ENCODE measurements at places on chromosomes 2 and 18.

- DNase-seq, result no peak
Observed at GRCh38 chr2:231191896-231192872, 6.2 kb upstream of the ARMC9 start.

DNA sequence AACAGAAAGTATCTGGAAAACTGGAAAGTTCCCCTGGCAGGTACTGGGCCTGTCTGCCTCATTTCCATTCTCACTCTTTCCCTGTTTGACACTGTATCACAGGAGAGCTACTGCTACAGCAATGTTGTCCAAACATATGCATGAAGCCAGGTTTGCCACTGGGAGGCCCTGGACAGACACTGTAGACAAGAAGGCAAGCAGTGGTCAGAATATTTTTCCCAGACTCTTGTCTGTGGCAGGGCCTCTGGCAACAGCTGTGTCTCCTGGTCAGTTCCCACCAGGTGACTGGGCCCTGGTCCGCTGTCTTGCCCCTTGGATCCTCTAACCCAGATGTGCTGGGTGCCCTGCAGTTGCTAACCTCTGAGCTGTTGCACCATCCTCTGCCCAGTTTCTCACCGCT lies 178.9 kb upstream of the FANCL start:
- no peak for DNase-seq

DNA sequence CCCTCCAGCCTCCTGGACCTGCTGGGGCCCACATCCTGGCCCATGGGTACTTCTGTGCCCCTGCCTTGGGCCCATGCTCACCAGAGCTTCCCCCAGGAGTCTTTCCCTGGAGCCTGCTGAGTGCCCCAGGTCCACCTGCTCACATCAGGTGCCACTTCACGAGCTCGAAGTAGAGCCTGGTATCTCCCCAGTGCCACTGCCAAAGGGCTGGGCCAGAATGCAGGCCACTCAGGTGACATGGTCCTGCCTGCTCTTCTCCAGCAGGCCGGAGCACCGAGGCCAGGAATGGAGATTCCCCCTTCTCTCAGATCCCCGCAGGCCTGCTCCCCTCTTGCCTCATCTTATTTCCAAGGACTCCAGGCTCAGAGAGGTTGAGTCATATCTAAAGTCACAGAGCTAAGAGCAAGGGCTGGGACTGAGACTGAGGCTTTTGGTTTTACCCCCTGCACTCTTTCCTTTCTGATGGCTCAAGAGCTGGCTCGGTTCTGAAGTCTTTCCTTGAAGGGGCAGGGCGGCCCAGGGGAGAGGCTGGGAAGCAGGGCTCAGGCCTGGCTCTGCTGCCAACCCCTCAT lies 79.2 kb downstream of the HS1BP3 start:
- DNase-seq, result no peak

- DNase-seq, result no peak
Observed at GRCh38 chr2:129460299-129461198, 518.9 kb upstream of the RAB6C start.

GRCh38 chr18:9715978-9716774 lies 8.1 kb downstream of the RAB31 start:
- no peak for DNase-seq

DNA sequence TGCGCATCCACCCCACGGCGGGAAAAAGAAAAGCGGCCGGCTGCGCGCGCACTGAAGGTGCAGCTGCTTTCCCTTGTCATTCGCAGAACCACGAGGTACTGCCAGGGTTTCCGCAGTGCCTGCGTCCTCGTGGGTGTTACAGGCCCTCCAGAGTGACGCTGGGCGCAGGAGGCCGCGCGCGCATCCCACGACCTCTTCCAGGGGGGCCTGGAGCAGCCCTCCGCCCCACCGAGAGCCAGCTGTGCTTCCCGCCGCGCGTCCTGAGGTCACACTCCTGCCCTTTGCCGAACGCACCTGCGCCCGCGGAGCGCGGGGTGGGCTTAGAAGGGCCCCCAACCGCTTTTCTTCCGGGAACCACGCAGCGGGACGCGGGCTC lies 378 bp upstream of the IAH1 start:
- peak; percentile 69 for DNase-seq

DNA sequence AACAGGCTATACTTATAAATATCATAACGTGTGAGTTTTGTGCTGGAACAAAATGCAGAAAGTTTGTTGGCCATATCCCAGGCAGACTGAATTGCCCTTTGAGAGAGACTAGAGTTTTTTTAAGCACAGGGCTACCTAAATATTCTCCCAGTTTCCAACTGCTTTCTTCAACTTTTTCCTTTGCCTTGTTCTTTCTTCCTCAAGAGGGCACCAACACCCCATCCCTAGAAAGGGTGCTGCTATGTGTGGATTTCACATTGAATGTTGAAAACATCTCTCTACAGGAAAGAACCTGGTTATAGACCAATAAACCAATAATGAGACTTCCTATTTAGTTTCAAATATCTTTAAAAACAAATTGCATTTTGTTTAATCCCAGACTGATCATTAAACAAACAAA lies 87.9 kb downstream of the ICOS start:
- DNase-seq, result no peak

DNA sequence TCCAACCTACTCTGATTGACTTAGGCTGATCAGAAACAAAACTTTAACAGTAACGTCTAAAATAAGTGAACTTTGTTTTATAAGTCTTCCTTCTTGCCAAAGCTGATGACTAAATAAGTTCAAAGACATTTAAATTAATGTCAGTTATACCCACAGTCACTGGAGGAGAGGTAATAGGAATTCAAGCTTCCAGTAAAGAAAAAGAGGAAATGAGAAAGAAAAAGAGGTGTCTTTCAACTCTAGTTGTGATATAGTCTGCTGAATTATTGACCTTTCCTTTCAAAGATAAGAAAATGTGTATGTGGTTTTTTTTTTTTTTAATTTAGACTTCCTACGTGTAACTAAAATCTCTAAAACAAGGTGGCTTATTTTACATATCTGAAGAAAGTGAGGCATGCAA lies 191.5 kb downstream of the SLC8A1 start:
- DNase-seq, result no peak

DNA sequence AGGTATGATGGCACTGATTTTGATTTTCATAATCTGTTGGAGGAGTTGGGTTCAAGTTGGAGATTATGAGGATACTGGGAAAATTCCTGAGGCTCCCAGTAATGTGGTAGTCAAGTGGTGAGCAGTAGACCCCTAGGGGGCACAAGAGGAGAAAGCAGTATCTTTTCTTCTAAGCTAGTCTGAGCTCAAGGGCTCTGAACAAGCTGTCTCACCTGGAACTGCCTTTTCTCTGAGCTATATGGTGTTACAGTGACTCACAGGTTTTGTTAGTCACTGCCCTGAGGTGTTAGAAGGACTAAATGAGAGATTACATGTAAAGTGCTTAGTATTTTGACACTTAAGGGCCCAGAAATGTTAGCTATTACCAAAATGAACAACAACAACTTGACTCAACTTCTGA lies 42.2 kb downstream of the CD302 start:
- no peak for DNase-seq

- no peak for DNase-seq
Observed at GRCh38 chr2:148658807-148659722, 14.5 kb downstream of the EPC2 start.

DNA sequence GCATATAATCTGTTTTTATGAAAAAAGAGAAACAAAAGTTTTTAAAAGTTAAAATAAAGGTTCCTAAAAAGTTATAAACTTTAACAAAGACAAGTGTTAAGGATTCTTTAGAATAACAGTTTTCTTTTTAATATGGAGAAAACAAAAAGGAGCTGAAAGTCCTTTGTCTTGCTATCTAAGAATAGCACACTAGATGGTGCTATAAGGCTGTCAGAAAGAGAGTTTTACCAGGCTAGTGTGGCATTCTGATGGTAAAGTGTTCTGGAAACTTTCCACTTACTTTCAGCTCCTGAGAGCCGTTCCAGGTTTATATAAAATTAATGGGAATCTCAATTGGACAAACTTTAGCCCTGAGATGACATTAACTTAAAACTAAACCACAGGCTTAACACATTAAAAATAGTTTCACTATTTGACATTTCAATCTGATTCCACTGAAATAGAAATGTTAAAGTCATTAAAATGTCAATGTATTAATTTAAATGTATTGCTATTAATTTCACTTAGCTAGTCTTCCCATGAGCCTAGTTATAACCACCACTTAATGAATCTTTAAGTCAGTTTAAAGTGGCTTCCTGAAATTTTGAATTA lies 3.7 kb downstream of the FBXO48 start:
- no peak for DNase-seq

- no peak for DNase-seq
Observed at GRCh38 chr2:205283736-205284270, 398.5 kb upstream of the NRP2 start.

DNA sequence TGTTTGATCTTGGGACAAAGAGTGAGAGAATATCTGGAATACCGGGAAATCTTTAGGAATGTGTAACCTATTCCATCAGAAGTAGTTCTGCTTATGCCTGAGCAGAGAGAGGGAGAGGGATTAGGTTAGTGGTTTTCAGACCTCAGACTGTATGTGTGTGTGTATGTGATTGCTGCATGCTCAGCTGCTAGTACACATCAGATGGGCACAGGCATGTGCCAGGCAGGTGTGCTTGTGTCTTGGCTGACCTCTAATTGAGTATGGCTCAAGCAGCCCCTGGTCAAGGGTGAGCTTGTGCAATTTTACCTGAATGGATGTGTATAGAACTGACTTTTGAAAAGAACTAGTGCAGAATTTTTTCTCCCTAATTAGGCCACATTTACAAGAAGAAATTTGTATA lies 91.2 kb downstream of the INSIG2 start:
- DNase-seq, result no peak

- DNase-seq, result no peak
Observed at GRCh38 chr2:189465478-189465877, 24.2 kb downstream of the WDR75 start.

DNA sequence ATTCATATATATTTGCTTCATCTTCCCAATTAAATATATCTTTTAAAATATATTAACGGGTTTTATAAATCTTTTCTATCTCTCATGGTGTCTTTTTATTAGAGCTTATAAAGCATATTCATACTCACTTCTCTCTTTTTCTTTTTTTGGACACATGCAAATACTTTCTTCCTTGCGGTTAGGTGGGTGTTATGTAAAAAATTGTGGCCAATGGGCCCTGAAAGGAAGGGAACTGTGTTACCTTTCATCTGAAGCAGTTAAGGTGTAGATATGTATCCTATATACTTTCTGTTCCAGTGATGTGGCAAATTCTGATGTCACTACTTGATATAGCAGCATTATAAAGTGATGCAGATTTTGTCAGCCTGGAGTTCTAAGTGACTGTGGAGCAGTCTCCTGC lies 714.5 kb downstream of the PLCL1 start:
- no peak for DNase-seq

GRCh38 chr2:61057562-61057961 lies 8.1 kb upstream of the SANBR start:
- DNase-seq, result no peak

DNA sequence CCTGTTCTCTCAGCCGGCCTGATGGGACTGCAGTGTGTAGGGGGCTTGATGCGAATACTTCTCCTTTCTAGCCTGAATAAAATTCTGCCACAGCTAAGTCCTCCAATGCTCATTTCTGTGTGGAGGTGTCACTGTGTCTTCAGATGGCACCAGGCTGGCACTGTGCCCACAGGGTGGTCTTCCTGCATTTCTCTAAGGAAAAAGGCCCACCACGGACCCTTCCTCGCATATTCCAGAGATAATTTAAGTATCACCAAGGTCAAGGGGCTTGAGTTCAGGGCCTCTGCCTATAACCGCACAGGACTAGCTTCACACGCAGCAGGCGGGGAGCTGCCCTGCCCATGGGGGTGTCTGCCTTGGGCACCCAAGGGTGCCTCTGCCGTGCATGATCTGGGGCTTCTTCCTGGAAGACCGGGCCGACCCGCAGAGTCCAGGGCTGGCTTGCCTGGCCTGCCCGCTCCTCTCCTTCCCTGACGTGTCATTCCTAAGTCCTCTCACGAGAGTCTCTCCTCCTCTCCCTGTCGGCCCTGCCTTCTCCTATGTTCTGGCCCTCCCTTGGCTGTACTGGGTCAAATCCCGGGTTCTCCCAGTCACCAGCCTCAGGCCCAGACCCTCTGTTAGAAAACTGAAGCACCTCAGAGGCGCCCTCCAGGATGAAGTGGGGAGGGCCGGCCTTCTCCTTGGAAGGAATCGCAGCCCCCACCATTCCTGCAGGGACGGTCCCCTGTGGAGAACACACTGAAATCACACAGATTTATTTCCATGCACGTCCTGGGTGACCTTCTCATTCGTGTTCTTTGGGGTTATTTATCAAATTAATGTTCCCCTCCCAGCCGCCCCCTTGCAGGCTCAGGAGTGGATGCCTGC lies 48.9 kb upstream of the PXDN start:
- no peak for DNase-seq

GRCh38 chr2:198408171-198408570 lies 603.8 kb downstream of the PLCL1 start:
- no peak for DNase-seq

DNA sequence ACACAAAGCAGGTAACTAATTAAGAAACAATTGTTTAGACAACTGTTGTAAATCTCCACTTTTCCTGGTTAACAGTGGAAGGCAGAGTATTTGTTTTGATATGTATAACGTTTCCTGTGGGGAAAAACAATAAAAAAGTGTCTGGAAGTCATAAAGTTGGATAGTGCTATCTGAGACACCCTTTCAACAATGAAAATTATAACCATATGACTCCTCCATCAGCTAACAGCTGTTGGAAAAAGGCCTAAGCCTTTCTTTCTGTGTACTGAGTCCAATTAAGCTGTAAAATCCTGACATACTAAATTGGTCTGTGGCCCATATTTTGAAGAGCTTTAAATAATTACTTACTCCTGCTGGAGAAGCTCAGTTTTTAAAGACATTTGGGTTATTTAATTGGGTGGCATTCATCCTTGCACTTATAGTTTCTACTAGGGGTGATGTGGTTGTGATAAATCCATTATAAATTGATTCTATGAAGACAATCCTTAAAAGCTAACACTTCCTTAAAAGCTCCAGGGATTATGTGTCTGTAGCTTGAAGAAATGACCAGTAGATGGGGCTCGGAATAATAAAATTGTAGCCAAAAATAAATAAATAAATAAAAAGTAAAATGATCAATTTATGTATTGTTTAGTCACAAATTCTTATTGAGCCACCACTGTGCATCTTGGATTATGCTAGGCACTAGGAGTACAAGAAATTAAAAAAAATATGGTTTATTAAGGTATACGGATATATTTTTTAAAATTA lies 698.1 kb upstream of the NXPH2 start:
- no peak for DNase-seq

DNA sequence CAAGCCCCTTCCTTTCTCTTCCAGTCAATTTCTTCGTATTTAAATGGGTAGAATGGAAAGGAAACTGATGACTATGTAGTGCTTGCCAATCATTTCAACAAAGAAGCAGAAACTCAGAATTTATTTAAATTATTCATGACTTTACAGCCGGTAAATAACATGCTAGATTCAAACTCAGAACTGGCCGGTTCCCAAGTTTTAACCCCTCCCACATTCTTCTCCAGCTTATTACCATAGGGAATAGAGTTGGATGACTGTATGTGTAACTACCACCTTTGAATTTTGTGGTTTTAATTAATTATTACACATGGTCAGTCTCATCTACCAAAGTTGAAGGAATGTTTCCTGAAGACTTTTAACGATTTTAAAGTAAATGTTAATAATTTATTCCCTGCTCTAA lies 819.3 kb upstream of the LRATD1 start:
- DNase-seq, result no peak
